Naive thymus-derived CD4-positive, alpha-beta T cell (primary cell): ENCODE measurements at places on chromosomes 6 and 20. TPM values are rescaled to one million over a fixed set of nuclear protein-coding genes. Genes with fewer than 3 reads are reported as not detected.

DNA sequence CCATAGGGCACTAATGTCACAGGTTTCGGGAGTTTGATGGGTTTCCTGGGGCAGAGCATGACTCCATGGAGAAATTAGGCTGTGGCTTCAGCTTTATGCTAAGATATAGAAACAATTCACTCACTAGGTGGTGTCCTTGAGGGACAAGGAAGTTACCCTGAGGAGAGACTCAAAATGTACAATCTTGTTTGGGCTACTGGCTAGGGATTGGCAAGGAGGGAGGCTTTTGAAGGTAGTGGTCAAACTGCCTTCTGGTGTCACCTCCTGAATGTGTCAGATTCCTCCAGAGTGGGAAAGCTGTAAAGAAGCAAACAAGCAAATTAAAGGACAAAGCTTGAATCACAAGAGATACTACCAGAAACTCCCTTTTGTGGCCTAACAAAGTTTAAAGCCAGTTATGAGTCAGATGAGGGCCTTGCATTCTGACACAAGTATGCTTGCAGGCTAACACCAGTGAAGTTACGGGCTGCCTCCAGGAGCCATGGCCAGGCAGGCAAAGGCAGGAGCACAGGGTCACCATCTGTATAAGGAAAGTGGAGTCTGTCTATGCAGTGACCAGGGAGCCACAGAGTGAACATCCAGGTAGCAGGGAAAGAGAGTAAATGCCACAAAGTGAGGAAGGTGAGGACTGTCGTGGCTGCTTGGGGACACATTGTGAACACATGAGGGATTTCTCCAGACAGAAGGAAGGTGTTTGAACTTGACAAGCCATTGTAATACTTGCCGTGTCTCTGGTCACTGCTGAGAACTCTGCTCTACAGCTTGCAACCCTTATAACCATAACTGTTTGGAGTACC, 107.7 kb upstream of the DTNBP1 start:
- H3K4me3 ChIP-seq, result no peak overlapping the region
- H3K36me3 ChIP-seq, result no peaks in the 10 kb centered on the region
- no peak for DNase-seq
- H3K4me1 ChIP-seq, result no peaks in the 10 kb centered on the region
- no peak overlapping the region for H3K27ac ChIP-seq
- no peaks in the 10 kb centered on the region for H3K27me3 ChIP-seq

DNA sequence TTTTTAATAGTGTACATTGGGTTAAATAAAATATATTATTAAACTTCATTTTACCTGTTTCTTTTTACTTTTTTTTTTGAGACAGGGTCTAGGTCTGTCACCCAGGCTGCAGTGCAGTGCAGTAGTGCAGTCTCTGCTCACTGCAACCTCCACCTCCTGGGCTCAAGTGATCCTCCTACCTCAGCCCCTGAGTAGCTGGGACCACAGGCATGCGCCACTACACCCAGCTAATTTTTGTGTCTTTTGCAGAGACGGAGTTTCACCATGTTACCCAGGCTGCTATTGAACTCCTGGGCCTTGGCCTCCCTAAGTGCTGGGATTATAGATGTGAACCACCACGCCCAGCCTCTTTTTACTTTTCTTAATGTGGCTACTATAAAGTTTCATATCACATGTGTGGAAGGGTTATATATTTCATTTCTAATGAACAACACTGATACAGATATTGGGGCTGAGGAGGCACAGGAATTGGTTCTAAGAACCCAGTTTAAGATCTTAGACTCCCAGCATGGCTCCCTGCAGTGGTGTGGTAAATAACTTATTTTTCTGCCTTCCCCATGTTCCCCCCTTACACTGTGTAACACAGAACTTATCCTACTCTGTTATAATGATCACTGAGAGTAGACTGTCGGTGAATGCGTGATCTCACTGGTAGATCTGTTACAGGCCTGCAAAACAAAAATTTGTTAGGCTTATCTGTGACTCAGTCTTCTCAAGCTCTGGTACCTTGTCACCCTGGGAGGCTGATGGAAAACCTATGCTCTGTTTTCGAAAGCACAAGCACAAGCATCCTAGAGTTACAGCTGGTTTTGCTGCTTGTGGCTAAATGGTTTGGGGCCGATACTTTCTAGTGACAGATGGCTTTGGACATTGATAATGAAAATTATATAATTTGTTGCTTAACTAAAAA, 5.8 kb upstream of the ATXN1 start:
- no peak overlapping the region for H3K4me3 ChIP-seq
- no peaks in the 10 kb centered on the region for H3K27me3 ChIP-seq
- no peak overlapping the region for H3K27ac ChIP-seq

The SPTLC3 gene
- total RNA-seq, result 0.24 TPM

GRCh38 chr6:113733381-113733780, 123.8 kb upstream of the MARCKS start:
- H3K27ac ChIP-seq, result no peak overlapping the region
- no peaks in the 10 kb centered on the region for H3K4me1 ChIP-seq
- no peaks in the 10 kb centered on the region for H3K36me3 ChIP-seq
- no peak overlapping the region for H3K4me3 ChIP-seq
- H3K27me3 ChIP-seq, result no peaks in the 10 kb centered on the region

The MLIP gene
- not detected in 2 replicates for total RNA-seq

DNA sequence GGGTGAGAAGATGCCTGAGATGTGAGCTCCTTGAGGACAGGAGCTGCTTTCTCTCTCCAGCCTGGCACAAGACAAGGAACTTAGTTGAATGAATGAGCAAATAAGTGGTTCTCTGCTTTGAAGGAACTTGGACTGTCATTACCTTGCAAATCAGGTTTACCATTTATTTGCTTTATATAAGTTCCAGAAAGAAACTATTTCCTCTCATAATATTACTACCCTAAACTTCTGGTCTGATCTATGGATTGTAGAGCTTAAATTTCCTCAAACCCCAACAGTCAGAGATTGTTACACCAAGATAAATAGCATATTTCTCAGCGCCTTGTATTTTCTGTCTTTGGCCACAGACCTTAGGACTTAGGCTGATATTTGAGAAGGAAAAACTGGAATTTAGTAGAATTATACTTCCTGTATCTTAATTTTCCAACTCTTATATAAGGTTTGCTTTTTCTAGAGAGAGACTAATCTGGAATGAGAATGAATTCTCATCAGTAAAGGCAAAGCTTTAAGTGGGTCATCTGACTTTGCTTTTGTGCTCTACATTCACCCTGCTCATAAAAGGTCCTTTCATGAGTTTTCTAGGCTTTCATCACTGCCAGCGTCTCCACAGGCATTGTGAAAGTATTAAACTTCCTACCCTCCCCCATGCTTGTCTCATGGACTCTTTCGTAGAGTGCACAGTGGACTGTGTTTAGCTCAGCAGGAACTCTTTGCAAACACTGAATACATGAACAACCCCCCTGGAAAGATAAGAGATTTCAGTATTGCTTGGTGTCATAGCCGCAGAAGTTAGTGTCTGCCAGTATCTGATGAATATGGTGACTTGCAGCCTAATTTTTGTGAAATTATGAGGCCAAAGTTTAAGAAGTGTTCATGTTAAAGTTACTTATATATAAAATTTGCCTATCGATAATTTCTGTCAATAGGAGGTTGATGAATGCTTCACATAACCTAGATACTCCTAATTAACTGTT, 74.0 kb downstream of the PTPRA start:
- no peak for DNase-seq
- H3K36me3 ChIP-seq, result no peaks in the 10 kb centered on the region
- no peak overlapping the region for H3K27ac ChIP-seq
- no peaks in the 10 kb centered on the region for H3K4me1 ChIP-seq

GRCh38 chr20:31602779-31603441, 2.2 kb upstream of the ID1 start:
- H3K27me3 ChIP-seq, result no peaks in the 10 kb centered on the region
- DNase-seq, result no peak

- no peak overlapping the region for H3K27ac ChIP-seq
- no peak overlapping the region for H3K4me3 ChIP-seq
Measured at GRCh38 chr6:14371530-14371929, 254.0 kb downstream of the CD83 start.

DNA sequence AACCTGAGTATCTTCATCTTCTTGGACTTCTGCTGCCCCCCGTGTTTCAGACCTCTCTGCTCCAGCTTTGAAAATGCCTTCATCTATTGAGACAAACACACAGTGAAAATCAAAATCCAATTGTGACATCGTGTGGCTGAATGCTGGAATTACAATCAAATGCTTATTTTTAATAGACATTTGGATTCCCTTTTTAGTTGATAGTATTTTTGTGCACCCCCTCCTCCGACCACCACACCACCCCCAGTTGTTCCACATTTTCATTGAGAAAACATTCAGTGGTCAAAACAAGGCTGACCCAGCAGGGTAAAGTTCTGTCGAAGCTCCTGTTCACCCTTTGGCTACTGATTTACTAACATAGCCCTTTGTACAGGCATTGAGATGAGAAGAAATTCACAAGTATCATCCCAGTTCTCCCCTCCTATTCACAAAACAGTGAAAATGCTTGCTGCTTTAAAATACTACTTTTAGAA, 79.0 kb downstream of the NRSN1 start:
- no peaks in the 10 kb centered on the region for H3K36me3 ChIP-seq
- no peaks in the 10 kb centered on the region for H3K27me3 ChIP-seq
- no peaks in the 10 kb centered on the region for H3K4me1 ChIP-seq

The TBPL1 gene
- total RNA-seq, result 25.4 and 29.8 TPM in 2 replicates

The SNAP25 gene
- not detected for total RNA-seq

DNA sequence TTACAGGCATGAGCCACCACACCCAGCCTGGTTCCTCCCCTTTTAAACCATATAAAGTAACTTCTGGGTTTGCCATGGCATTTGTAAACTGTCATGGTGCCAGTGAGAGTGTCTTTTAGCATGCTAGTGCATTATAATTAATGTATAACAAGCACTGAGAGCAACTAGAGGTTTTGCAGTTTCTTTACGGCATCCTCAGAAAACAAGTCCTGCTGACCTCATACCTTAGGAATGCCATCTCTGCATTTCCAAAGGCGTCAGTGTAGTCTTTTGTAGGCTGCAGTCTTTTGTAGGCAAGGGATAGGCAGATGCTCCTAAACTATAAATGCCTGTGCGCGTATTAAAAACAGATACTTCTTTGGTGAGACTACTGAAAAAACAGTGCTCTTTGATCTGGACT, 75.0 kb upstream of the EZR start:
- no peak for DNase-seq
- no peaks in the 10 kb centered on the region for H3K36me3 ChIP-seq

- H3K4me3 ChIP-seq, result no peak overlapping the region
- peaks cover 19% of the 10 kb centered on the region for H3K4me1 ChIP-seq
- no peaks in the 10 kb centered on the region for H3K27me3 ChIP-seq
Measured at GRCh38 chr6:79066828-79067227, 11.2 kb downstream of the PHIP start.

- H3K27ac ChIP-seq, result no peak overlapping the region
- no peak overlapping the region for H3K4me3 ChIP-seq
- no peaks in the 10 kb centered on the region for H3K36me3 ChIP-seq
- H3K4me1 ChIP-seq, result no peaks in the 10 kb centered on the region
Measured at GRCh38 chr6:17501982-17502704, 98.0 kb upstream of the FAM8A1 start.

- no peak overlapping the region for H3K4me3 ChIP-seq
- peaks cover 4% of the 10 kb centered on the region for H3K4me1 ChIP-seq
- H3K27ac ChIP-seq, result no peak overlapping the region
- no peak for DNase-seq
Measured at GRCh38 chr6:37004044-37004980, 1.1 kb upstream of the FGD2 start.

- no peaks in the 10 kb centered on the region for H3K36me3 ChIP-seq
- H3K4me3 ChIP-seq, result no peak overlapping the region
- no peak for DNase-seq
- peaks cover 47% of the 10 kb centered on the region for H3K4me1 ChIP-seq
- H3K27me3 ChIP-seq, result no peaks in the 10 kb centered on the region
Measured at GRCh38 chr6:149129371-149130077, 188.0 kb upstream of the TAB2 start.

GRCh38 chr6:158780988-158781691, 38.0 kb downstream of the EZR start:
- H3K27me3 ChIP-seq, result no peaks in the 10 kb centered on the region
- DNase-seq, result no peak
- no peak overlapping the region for H3K27ac ChIP-seq
- no peak overlapping the region for H3K4me3 ChIP-seq

- H3K36me3 ChIP-seq, result no peaks in the 10 kb centered on the region
- DNase-seq, result no peak
- H3K27me3 ChIP-seq, result peaks cover 3% of the 10 kb centered on the region
- H3K27ac ChIP-seq, result no peak overlapping the region
- H3K4me3 ChIP-seq, result no peak overlapping the region
Measured at GRCh38 chr20:44701118-44701857, 13.9 kb upstream of the CCN5 start.

- H3K27ac ChIP-seq, result no peak overlapping the region
- DNase-seq, result no peak
- no peaks in the 10 kb centered on the region for H3K36me3 ChIP-seq
- no peaks in the 10 kb centered on the region for H3K27me3 ChIP-seq
- H3K4me3 ChIP-seq, result no peak overlapping the region
Measured at GRCh38 chr20:766906-767305, 1.4 kb downstream of the SLC52A3 start.

DNA sequence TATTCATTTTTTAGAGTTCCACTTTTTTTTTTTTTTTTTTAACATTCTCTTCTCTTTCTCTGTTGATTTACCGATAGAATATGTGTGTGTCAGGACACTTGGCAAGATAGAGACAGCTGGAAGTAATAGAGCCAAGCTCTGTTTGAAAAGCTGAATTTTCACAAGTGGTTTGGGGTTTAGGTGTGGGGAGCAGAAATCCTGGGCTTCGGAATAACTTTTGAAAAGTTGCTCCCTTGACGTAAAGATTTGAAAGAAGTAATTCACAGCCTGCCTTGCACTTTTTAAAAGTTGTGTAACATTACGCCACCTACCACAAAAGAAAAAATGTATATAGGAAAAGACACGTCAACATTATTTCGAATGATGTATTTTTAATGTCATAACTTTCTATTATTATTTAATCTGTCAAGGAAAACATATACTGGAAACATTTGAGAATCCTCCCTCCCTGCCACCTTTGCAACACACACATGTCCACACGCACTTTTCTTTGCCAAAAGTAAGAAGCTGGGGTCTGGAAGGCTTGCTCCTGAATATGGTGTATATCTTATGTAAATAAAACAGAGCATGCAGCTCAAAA, 917.9 kb downstream of the KIF16B start:
- no peaks in the 10 kb centered on the region for H3K36me3 ChIP-seq
- DNase-seq, result no peak
- H3K27ac ChIP-seq, result no peak overlapping the region
- H3K4me1 ChIP-seq, result no peaks in the 10 kb centered on the region
- no peaks in the 10 kb centered on the region for H3K27me3 ChIP-seq

GRCh38 chr20:36845288-36845971, 30.5 kb upstream of the TLDC2 start:
- H3K4me3 ChIP-seq, result no peak overlapping the region
- H3K36me3 ChIP-seq, result no peaks in the 10 kb centered on the region
- no peaks in the 10 kb centered on the region for H3K27me3 ChIP-seq
- no peak for DNase-seq
- no peak overlapping the region for H3K27ac ChIP-seq

The MAP3K5 gene
- total RNA-seq, result 25.7 TPM

- no peak for DNase-seq
- no peaks in the 10 kb centered on the region for H3K36me3 ChIP-seq
- peaks cover 34% of the 10 kb centered on the region for H3K4me1 ChIP-seq
- H3K4me3 ChIP-seq, result no peak overlapping the region
- no peaks in the 10 kb centered on the region for H3K27me3 ChIP-seq
Measured at GRCh38 chr6:149211046-149211571, 106.4 kb upstream of the TAB2 start.

GRCh38 chr6:12182676-12183075, 107.5 kb upstream of the EDN1 start:
- no peak for DNase-seq
- H3K36me3 ChIP-seq, result no peaks in the 10 kb centered on the region
- H3K27ac ChIP-seq, result no peak overlapping the region
- no peak overlapping the region for H3K4me3 ChIP-seq
- no peaks in the 10 kb centered on the region for H3K4me1 ChIP-seq

The SYNCRIP gene
- 78.6 TPM for total RNA-seq

The CD40 gene
- 4.0 TPM for total RNA-seq

The TFAP2A gene
- total RNA-seq, result not detected
